Left forelimb (tissue), 1 donor: ENCODE measurements at places on chromosomes 6 and 20.

GRCh38 chr6:81950877-81951276 is 198.4 kb upstream of the TENT5A start:
- DNase-seq: no peak

DNA sequence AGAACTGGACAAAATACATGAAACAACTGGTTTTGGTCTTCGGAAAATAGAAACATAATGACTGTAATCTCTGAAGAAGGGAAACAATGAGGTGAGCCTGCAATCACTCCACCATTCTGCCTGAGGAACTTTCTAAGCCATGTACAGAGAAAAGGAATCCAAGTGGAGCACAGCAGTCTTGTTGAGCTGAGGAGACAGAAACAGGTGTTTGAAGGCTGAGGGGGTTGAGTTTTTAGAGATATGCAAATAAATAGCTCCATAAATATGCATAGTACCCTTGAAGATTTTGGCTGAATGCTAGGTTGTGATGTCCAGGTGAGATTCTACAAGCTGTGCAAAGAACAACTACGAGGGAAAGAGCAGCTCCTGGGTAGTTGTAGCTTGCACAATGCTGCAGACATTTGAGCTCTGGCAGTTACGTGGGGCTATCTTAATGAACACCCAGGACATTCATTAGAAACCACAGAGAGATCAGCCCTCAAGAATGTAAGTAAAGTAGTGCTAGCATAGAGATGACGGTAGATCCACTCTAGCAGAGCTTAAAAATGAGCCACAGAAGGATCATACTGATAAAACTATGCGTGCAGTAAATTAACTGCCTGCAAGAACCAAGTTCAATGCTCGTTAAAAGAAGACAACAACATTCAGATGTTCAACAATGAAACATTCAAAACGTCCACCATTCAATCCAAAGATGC is 24.3 kb downstream of the TUBB2B start:
- DNase-seq: no peak

- no peak for DNase-seq
These were observed 156.1 kb downstream of the COL21A1 start for GRCh38 chr6:56091159-56091869.

DNA sequence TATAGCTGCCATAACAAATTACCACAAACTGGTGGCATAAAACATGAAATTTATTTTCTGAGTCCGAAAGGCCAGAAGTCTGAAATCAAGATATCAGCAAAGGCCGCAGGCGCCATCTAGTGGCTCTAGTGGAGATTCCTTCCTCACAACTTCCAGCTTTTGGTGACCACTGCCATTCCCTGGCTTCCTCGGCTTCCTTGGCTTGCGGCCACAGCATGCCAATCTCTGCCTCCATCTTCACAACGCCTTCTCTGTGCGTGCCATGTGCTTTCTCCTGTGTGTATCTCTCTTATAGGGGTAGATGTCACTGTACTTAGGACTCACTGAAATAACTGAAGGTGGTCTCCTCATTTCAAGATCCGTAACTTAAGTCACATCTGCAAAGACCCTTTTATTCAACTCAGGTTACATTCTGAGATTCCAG is 5.4 kb upstream of the PLAGL1 start:
- peak; percentile 82 for DNase-seq
